ENCODE measurements at places on chromosomes 12 and 14.
A peak's percentile ranks its signal among the peaks of the same experiment; 100 is the strongest.

DNA sequence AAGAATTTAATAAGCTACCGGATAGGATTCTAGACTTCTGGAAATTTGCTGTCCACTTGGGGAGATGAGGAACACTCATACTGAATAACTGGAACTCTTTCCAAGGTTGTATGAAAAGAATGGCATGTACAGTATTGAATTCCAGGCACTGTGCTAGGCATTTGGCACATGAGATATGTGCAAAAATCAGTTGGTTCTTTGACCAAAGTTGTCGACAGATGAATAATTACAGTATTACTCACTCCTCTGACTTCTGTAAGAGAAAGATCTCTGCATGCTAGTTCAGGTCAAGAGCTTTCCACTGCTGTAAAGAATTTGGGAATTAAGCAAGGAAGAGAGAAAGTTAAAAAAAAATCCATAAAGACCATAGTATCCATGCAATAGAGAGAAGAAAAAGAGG lies 764.7 kb downstream of the BCL11B start:
- no peak for DNase-seq

DNA sequence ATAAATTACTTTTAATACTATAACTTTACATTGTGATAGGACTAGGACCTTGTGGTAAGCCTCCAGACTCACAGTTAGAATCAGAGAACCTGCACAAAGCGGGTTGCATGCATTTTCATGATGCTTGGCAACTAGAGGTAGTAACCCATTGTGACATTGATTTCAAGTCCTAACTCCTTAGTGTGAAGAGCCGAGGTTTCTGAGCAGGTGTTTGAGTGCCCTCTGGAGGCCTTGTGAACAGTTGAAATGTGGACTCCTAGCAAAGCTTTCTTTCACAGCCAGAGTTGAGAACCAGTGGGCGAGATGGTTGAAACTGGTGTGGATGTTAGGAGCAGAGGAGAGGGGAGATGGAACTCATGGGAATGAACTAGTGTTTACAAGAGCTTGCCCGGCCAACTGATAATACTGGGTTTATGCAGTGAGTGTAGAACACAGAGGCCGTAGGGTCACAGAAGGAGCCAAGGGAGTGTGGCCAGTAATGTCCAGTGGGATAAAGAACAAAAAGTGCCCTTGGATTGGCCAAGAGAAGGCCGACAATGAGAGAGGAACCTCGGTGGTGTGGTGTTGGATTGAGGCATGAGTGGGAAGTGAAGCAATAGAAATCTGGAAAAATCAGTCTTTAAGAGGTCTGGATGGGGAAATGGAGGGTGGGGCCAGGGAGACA lies 10.9 kb downstream of the ZNF664 start:
- DNase-seq, result peak; percentile 51

DNA sequence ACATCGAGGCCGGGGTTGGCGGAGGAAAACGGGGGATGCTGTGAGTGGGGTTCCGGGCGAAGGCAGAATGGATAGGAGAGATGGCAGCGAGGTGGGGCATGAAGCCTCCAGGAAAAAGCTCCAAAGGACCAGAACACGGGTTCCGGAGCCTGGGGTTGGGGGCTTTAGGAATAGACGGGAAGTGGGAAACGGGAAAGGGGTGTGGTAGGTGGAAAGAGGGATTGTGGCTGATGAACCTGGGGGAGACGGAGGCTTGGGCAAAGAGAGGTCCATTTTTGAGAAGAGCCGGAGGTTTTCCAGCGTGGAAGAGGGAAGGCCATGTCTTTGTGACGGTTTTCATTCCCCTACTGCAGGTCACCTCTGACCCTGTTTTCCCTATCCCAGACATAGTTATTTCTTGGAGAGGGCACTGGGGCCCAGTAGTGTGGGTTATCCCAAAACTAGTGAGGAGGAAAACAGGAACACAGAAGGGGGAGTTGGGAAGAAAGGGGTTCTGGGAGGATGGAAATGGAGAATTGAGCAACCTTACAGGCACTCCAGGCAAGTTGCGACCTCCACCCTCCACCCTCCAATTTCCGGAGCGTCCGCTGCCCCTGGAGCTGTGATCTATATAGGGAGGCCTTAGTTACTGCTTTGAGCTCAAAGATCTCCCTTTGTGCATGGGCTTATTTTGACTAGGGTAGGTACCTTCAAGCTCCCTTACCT lies 1.1 kb downstream of the ATN1 start:
- DNase-seq, result no peak

DNA sequence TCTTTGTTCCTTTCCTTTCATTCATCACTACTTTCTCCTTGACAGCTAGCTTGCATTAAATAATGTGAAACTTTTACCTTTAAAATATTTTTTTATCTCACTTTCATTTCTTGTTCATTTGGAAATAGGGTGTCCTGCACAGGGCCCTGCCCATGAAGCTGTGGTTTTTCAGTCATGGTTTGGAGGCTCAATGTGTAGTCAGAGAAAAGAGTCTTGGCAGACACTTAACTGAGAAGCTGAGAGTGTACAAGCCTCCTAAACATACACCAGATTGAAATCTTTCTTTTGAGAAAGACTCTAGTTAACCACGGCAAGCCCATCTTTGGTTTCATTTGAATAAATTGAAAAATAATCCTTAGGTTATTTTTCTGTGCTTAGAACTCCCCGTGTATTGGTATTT lies 74.2 kb downstream of the KICS2 start:
- no peak for DNase-seq

GRCh38 chr14:72850360-72850759 lies 43.5 kb downstream of the DPF3 start:
- no peak for DNase-seq

DNA sequence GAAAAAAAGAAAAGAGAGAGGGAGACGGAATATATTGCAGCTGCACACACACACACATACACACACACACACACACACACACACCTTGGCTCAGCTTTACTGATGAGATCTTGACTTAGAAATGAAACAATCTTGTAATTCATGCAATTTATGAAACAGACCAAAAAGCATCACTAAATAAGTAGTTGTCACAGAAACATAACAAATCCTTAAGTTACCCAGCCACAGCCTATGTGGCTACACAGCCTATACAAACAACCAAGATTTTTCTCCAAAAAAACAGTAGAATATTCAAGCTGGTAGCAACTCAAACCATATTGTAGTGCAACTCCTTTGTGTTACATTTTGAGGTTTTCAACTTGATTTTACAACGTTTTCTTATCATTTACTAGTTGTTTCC lies 37.9 kb upstream of the GNG2 start:
- no peak for DNase-seq

- DNase-seq, result no peak
These were observed 41.0 kb downstream of the APPL2 start for GRCh38 chr12:105194947-105195346.

DNA sequence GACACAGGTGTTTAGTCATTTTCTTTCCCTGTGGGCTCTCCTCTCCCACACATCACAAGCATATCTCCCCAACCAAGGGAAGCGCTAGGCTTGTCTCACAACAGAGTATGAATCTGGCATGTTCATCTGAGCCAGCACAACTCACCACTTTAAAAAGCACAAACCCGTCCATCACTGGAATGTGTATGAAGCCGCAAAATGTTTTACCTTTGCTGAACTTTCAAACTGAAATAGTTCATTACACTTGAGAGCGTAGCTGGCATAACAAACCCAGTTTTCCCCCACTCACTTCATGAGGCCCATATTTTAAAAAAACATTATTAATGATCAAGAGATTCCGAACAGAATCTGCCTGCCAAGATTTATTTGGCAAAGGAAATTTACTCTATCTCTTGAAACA lies 15.8 kb downstream of the NID2 start:
- no peak for DNase-seq

- DNase-seq, result no peak
These were observed 38.7 kb upstream of the NOVA1 start for GRCh38 chr14:26636561-26636960.

GRCh38 chr12:124236625-124237031 lies 58.3 kb upstream of the RFLNA start:
- no peak for DNase-seq

DNA sequence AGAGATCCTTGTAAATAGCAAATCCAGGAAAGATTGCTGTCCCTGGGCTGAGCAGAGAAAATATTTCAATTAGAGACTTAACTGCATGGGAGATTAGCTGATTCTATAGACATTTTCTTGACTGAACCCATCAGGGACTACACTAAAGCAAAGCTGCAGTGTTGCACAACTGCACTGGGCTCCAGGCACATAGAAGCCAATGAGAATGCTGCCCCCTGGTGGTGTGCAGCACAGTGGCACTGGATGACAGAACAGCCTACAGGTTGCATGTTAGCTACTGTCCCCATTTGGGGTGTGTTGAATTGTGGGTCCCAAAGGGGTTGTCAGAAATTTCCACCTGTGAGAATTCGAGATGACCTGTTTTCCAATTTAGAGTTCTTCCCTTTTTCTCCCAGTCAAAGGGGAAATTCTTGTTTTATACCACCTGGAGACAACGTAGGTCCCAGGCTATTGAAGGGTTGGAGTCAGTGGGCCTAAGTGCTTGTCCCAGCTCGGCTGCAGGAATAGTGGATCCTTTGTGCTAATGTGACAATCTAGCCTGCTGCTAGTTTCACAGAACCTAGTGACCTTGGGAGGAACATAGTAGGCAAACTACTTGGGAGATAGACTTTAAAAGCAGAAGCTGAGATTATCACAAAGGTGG lies 114.7 kb downstream of the SLC8A3 start:
- DNase-seq, result peak; percentile 76

GRCh38 chr12:85280984-85281630 lies 1.1 kb downstream of the ALX1 start:
- no peak for DNase-seq

DNA sequence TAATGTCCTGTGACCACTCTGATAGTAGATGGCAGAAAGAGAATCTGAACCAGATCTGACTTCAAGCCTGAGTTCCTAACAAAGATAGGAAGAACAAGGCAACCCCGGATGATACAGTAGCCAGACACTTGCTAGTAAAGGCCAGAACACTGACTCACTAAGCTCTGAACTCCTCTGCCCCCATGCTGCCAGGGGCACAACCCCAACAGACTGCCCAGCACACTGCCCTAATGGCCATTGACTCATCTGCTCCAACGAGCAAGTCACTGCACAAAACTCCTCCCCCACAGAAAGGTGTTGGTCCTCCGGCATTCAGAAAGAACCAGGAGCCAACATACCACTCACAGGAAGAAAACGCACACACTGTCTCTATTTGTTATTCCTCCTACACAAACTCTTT lies 179.6 kb upstream of the NUDT4 start:
- DNase-seq, result no peak

- no peak for DNase-seq
These were observed 393.3 kb upstream of the RPL10L start for GRCh38 chr14:47044841-47045240.

DNA sequence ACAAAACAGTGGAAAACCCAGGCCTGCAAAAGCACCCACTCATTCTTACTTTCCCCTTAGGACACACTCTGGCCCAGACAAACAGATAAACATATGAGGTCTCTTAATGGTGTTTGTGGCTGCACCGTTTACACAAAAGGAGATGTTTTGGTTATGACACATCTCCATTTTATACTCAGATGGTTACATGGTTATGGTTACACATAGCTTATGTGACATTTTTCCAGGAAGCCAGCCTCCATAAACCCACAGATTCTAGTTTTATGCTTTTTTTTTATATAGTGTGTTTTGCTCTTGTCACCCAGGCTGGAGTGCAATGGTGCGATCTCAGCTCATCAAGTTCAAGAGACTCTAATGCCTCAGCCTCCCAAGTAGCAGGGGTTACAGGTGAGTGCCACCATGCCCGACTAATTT lies 3.5 kb upstream of the KLRD1 start:
- DNase-seq, result no peak

DNA sequence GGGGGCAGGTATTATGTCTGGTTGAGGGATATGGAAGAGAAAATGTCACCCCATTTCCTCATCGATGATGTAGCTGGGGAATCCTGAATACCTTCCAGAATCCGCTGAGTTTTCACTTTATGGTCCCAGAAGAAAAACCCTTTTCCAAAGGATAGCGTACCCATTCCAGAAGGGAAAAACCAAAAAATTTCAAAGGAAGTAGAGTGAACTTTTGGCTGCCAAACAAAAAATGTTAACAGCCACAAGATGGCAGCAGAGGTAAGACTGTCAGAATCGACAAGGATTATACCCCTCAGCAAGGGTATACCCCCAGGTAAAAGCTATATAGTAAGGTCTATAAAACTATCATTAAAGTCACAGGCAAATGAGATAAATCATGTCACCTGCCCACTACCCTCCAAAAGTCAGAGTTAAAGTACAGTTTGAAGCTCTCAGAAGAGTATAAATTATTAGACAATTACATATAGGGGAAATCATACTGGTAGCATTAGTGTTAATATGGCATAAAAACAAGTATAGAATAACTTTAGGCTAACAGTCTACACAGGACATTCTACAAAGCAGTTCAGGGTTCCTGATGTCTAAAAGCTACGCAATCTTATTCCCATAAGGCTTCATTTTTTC lies 18.0 kb downstream of the ACIN1 start:
- peak; percentile 51 for DNase-seq

GRCh38 chr12:100326208-100326607 lies 30.7 kb upstream of the SLC17A8 start:
- DNase-seq, result peak; percentile 56

DNA sequence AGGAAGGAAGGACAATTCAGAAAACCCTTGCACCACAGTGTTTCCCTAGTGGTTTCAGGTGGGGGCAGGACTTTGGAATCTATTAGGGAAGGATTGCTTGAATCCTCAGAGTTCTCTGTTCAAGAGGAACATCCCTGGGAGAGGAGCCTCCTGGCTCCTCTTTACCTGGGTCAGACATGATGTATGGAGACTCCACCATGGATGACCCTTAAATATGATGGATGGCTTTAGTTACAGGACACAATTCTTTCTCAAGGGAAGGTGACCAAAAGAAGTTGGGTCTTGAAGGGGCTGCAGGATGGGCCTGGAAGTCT lies 396.6 kb downstream of the NRXN3 start:
- DNase-seq, result no peak

DNA sequence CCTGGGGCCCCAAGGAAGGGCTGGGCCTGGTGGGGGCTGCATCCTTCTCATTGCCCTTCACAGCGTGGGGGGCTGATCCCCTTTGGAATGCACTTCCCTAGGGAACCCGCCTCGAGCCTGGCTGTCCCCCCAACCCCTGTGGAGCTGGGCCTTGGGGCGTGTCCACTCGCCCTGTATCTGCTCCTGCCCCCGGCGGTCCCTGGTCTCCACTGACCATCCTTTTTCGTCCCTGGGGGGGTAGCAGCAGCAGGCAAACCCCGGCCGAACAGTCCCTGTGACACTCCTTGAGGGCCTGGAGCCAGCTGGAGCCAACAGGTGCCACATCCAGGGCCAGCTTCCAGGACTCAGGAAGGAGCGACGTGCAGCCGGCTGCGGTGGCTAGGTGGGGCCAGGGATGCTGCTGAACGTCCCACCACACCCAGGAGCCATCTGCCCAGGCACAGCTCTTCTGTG lies 9.4 kb upstream of the GPR132 start:
- no peak for DNase-seq

DNA sequence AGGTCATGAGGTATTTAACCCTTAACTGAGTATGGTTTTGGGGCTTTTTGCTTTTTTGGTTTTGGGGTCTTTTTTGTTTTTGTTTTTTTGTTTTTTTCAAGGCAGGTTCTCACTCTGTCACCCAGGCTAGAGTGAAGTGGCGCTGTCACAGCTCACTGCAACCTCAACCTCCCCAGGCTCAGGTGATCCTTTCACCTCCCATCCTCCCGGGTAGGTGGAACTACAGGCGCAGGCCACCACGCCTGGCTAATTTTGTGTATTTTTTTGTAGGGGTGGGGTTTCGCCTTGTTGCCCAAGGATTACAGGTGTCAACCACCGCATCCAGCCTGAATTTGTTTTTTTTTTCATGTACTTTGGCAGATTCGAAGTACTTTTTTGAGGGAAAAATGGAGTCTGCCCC lies 19.9 kb downstream of the RAP1B start:
- DNase-seq, result no peak

- DNase-seq, result no peak
These were observed 131.8 kb downstream of the ERC1 start for GRCh38 chr12:1122786-1123185.

Data from HAP-1 (cell line).